ENCODE measurements at places on chromosomes 7 and 10.

GRCh38 chr7:157366722-157367121 lies 29.9 kb downstream of the DNAJB6 start:
- no peak for DNase-seq

DNA sequence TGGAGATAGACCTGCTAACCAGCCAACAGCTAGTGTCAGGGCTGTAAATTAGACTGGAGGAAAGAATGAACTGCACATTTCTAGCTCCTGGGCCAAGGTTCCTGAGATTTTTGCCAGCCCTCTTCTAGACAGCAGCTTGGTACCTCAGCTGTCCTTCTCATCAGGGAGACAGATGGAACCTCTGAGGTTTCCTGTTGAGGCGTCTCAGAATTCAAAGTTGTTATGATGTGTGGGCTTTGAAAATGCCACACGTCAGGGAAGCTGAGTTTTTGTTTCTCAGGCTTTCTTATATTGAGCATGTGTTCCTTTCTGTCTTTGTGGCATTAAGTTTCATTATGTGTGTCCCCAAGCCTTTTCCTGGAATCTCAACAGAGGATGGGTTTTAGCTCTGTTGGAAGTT lies 736.6 kb downstream of the AUTS2 start:
- DNase-seq = no peak

DNA sequence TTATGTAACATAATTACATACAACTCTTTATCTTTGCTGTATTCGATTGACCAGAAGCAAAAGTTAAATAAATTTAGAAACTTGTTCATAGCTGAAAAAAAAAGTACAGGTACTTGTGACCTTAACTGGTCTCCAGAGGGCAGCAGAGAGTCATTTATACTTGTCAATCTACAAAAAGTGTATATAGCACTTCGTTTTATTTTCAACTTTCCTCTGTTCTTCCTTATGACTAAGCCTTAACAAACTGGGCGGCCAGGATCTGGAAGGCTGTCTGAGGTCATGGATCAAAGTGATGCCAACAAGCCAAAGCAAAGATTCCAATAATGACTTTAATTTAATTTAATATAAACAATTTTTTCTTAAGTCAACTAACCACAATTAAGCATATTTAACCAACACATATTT lies 29.8 kb downstream of the C10orf67 start:
- peak; percentile 49 for DNase-seq

GRCh38 chr10:26994743-26995142 lies 105.6 kb downstream of the ANKRD26 start:
- no peak for DNase-seq

DNA sequence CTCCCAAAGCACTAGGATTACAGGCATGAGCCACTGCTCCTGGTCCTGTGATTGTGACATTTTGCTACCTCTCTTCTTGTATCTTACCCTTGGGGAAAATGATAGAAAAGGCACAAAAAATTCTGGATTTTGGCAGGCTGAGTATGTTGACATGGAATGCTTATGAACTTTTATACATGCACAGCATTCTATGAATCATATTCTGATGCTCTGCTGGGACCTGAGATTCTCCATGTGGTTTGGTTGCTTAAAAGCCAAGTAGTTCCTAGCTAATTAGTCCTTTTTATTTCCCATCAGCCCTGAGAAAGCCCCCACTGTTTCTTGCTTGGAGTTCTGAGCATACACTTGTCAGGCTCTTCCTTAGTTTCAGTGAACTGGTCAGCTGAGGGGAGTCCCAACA lies 8.3 kb upstream of the KAZALD1 start:
- DNase-seq = no peak

DNA sequence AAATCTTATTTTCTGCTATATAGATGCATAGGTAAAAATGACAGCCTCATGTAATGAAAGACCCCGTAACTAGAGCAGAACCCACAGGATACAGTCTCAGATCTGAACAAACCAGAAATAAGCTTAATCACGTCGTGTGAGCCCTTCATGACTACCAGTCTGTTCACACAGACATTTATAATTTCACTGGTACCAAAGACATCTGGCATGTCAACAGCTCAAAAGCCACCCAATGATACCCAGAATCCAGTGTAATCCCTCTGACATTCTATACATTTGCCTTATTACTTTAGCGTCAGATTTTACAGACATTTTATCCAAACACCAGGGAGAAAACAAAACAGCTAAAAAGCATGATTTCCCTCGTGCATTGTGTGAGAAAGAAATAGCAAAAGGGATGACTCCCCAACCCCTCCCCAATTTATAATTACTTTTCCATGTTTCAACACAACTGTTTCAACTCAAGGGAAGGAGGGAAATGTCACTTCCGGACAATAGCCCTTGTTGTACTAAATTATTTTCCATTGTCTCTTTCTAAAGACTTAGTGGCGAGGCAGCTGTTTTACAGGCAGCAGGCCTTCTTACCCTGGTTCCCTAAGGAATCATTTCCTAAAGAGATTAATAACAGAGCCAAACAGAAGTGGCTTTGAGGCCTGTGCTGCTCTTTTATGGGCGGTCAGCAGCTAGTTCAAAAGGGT lies 33.2 kb downstream of the DOCK4 start:
- no peak for DNase-seq

DNA sequence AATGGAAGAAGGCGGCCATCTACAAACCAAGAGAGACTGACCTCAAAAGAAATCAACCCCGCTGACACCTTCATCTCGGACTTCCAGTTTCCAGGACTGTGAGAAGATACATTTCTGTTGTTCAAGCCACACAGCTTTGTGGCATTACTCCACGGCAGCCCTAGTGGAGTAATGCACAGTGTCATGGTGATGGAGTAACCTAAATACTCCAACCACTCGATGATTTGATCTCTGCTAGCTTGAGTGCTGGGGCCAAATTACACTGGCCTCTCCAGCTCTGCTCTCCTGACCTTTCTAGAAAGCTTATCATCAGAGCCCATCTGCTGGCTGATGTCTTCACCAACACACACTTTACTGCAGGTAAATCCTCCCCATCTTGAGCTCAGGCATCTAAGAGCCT lies 52.2 kb downstream of the GALNT17 start:
- no peak for DNase-seq

DNA sequence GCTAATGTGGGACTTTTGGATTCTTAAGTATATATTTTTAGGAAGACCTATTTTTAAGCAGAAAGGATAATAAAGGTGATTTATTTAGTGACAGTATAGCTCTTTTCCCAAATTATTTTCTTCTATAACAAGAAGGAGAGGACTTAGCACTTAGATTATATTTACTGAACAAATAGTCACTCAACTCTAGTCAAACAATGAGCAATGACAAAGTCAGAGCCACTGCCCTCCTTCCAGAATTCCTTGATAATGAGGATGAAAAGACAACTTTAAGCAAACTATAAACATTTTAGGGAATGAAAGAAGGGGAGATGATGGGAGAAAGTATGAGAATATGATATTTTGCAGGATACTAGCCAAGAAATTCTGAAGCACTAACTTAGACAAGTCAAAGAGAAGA lies 293.5 kb upstream of the YAE1 start:
- DNase-seq = no peak

GRCh38 chr7:20299647-20300312 lies 30.9 kb upstream of the ITGB8 start:
- DNase-seq = no peak

DNA sequence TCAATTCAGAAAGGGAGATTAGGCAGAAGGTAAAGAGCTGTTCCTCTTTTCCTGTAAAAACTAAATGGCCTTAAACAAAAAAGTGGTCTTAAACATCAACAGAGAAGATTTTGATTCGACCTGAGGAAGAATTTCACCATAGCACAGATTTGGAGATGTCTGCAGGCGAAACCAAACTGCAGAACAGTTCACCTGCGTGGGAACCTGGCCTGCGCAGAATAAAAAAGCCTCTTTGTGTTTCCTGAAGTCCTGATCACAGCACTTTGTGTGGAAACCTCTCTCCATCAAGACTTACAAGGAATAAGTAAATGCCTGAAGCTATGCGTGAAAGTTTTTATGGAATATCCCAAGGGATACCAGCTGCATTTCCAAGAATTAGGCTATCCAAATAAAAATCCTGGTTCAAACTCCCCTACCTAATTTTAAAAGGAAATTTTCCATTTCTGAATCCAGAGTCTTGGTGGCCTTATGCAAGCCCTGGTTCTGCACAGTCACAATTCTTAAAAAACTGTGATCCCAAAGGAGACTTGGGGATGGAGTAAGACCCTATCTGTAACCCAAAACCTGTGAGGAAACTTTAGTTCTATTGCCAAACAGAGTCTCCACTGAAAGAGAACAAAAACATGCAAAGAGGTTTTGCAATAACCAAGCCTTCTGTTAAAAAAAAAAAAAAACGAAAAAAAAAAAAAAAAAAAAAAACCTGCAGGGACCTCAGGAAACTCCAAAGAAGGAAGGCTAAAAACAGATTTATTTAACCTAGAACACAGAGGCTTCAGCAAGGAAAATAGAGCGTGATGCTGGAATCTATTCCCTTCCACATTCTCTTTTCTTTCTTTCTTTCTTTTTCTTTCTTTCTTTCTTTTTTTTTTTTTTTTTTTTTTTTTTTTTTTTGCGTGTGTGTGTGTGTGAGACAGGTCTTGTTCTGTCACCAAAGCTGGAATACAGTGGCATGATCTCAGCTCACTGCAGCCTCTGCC lies 10.4 kb downstream of the CALML3 start:
- DNase-seq = no peak

DNA sequence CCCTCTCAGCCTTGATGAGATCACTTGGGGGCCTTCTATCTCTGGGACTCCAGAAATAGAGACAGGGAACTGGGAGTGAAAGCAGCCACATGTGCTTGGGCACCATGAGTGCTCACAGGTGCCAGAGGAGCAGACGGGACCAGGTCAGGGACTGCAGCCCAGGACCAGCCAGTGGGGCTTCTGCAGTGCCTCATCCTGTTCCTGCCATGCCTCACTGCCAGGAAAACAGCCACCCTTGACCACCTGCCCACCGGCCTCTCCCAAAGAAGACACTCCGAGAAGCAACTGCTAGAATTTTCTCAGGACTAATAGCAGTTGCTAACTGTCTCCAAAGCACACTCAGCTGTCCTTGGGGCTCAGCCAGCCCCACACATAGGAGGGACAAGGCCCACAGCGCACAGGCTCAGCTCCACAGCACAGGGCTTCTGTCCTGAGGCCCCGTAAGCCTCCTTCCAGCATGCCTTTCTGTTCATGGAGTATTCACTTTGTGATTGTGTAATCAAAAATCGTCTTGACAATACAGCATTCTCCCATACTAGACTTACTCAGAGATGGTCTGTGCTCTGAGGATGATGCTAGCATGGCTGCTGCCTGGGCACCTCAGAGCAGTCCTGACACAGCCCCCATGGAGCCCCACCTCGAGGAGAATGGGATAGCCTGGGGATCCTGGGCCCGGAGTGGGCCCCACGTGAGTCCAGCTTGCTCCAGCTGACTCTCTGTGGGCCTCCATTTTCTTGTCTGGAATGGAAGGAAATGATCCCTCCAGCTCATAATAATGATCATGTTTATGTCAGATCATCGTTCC lies 115.7 kb upstream of the RET start:
- no peak for DNase-seq

DNA sequence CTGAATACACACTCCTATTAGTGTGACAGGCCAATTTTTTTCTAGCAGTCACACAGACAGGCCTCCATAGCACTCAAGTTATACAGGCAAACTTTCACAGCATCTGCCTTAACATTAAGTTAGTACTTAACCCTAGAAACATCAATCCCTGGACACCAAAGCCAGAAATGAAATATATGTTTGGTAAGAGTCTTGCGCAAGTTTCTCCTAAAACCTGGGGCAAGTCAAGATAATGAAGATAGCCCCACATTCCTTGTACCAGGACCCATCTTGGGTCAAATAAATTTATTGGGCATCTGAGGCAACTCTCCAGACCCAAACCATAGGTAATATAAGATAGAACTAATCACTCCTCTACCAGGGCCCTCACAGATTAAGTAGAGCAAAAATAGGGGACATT lies 70.8 kb upstream of the ZNF92 start:
- no peak for DNase-seq

- no peak for DNase-seq
Measured at GRCh38 chr7:138849701-138850100, 51.7 kb upstream of the ATP6V0A4 start.

DNA sequence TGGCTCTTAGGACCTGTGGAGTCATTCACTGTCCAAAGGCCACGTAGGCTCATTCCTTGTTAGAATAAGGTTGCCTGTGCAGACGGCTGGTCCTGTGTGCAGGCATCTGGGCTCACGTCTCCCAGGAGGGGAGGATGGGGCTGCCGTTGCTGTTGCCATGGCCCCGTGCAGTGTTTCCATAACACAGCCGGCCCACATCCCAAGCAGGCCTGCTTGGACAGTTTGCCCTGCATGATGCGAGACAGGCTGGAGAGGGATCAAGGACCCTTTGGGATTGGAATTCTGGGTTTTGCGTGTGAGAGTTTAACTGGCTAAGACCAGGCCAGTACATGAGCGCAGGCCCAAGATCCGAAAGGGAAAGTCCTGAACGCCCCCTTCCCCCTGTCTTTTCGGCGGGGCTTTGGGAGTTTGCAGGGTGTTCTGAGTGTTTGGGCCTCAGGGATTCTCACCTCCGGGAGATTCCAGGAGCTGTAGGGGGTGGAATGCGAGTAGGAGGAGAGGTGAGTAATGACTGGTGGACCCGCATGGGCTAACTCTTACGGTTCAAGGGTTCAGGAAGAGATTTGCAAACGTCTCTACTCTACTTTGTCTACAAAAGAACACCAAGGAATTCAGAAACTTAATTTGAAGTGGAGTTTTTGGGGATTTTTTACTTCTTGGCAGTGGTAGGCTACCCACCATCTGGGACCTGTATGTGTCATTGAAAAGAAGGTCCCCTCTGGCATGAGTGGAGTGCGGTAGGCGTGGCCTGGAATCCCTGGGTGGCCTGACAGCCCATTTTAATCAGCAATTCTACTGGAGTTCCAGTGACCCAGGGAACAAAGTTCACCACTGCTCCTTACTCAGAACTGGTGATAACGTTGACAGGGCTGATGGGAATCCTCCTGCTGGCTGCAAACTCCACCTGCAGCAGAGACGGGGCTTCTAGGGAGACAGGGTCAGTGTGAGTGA lies 125.4 kb downstream of the ITIH5 start:
- no peak for DNase-seq

DNA sequence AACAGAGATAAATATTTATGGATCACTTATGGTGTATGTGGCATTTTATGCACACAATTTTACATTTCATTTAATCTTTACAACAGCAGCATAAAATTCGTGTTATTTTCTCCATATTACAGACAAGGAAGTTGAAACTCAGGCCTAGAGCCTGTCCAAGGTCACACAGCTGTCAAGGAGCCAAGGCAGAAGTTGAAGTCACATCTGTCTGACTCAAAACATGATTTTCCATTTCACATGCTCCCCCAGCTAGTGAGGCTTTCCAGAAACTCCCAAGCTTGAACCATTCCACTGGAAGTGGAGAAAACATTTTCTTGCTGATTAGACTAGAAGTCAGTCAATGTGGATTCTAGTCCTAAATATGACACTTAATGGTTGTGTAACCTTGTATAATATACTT lies 110.5 kb downstream of the HECTD2 start:
- DNase-seq = no peak

GRCh38 chr10:118564652-118565051 lies 30.8 kb downstream of the PRLHR start:
- DNase-seq = no peak

DNA sequence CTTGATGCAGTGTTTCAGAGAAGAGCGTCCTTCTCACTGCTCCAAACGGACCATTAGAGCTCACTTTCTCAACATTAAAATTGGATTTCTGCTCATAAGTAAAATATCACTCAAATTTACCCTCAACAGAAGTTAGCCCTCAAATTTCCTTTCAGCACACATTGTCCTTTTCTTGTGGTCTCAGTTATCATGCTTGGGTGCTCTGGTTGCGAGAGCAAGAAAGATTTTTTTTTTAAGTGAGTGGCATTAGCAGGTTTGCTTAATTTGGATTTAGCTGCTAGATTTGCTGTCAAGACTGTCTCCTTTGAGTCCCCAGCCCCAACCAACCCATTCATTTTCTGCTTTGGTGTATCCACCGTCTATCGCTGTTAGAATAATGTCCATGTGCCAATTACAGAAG lies 2.6 kb upstream of the CH25H start:
- DNase-seq = no peak

Data from KG1 (cell line).